ENCODE measurements at places on chromosomes 13 and 19. TPM values are rescaled to one million over a fixed set of nuclear protein-coding genes. Genes with fewer than 3 reads are reported as not detected.

IGFL4 gene
- total RNA-seq = not detected

HRC gene
- total RNA-seq = not detected

ATP4B gene
- total RNA-seq = not detected

ATF5 gene
- total RNA-seq = 9.1 TPM

ZNF226 gene
- 27.1 TPM for total RNA-seq

All from articular chondrocyte of knee joint (primary cell).